Suppressor macrophage treated with lipopolysaccharide for 1 hour (primary cell): ENCODE measurements at places on chromosomes 11 and 22.

- no peak for DNase-seq
These were observed 6.6 kb downstream of the DGCR2 start for GRCh38 chr22:19115628-19116027.

GRCh38 chr11:118068206-118068944 lies 8.5 kb upstream of the TMPRSS4 start:
- DNase-seq = no peak

- DNase-seq = no peak
These were observed 18.9 kb downstream of the MRGPRG start for GRCh38 chr11:3199537-3200295.

GRCh38 chr11:64305691-64306562 lies 603 bp downstream of the ESRRA start:
- peak; percentile 63 for DNase-seq

DNA sequence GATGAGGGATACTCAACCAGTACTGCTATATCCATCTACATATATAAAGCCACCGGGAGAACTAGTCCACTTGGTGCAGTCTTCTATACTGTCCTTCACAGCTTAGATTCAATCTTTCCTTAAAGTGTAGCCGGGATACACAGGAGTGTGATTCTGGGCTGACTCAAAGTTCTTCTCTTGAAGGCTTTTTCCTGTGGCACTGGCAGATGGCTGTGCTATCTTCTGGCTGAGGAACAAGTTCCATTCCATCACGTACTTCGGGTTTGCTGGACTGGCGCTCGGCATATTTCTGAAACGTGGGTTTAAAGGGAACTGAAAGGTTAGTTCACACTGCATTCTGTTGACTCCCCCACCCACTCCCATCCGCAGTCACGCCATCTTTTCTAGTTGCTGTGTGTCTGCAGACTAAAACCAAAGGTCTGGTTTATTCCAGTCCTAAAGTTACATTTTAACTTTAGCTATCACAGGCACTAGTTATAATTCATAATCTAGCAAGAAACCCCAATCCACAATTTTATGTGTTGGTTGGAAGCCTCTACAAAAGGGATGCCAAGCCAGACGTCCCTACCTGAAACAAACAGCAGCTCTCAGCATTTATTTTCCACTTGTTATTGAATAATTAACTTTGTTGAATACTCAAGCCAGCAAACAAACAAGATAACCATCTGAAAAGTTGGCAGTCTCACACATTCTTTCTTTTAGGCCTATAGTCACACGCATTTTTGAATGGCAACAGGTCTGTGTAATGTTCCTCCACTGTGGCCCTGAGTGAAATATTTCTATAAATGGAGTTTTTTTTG lies 7.5 kb upstream of the C11orf65 start:
- no peak for DNase-seq

GRCh38 chr11:119472186-119472855 lies 49.3 kb upstream of the THY1 start:
- no peak for DNase-seq

- no peak for DNase-seq
These were observed 111.7 kb downstream of the ADAMTS15 start for GRCh38 chr11:130560000-130560780.

DNA sequence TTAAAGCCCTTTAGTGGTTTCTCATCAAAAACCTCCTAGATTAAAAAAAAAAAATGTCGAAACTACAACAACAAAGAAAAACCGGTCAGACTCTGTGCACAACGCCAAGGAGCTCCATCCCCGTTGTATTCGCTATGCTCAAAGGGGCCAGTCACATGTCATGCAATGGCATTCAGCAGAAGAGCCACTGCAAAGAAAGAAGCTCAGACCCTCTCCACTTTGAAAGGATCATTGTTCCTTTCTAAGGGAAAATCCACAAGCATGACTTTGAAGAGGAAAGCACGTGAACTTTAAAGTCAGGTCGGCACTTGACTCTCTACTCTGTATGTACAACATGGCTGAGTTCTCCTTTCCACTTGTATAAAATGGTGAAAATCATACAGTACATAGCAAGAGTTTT lies 655.6 kb downstream of the ETS1 start:
- no peak for DNase-seq
